ENCODE measurements at places on chromosomes 16 and 17.
A peak's percentile ranks its signal among the peaks of the same experiment; 100 is the strongest.

- DNase-seq, result no peak
Observed at GRCh38 chr16:73771196-73772064, 525.2 kb upstream of the PSMD7 start.

DNA sequence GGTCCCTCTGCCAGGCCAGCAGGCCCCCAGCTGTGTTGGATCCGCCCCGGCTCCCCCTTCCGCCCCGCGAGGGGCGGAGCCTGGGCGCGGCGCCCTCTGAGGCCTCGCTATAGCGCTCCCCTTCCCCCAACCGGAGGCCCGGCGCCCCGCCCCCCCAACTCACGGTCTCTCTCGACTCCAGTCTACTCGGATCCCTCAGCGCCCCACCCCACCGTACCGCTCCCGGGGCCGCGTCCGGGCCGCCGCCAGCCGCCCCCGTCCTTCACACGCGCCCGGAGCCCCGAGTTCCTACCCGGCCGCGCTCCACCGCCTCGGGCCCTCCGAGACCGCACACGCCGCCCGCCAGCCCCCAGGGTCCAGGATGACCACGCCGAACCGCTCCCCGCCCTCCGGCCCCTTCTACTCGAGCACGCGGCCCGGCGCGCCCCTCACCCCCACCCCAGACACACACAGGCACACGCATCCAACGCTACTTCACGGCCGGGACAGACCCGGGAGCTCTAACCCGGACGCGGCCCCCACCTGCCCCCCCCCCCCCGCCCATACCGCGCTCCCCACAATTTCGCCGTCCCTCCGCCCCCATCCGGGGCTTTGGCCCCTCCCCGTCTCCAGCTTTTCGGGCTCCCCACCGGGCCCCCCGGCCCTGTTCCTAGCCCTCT is 1.4 kb downstream of the PHF23 start:
- DNase-seq, result peak; percentile 85

GRCh38 chr17:35046740-35047283 is 16.7 kb downstream of the RFFL start:
- peak; percentile 94 for DNase-seq

DNA sequence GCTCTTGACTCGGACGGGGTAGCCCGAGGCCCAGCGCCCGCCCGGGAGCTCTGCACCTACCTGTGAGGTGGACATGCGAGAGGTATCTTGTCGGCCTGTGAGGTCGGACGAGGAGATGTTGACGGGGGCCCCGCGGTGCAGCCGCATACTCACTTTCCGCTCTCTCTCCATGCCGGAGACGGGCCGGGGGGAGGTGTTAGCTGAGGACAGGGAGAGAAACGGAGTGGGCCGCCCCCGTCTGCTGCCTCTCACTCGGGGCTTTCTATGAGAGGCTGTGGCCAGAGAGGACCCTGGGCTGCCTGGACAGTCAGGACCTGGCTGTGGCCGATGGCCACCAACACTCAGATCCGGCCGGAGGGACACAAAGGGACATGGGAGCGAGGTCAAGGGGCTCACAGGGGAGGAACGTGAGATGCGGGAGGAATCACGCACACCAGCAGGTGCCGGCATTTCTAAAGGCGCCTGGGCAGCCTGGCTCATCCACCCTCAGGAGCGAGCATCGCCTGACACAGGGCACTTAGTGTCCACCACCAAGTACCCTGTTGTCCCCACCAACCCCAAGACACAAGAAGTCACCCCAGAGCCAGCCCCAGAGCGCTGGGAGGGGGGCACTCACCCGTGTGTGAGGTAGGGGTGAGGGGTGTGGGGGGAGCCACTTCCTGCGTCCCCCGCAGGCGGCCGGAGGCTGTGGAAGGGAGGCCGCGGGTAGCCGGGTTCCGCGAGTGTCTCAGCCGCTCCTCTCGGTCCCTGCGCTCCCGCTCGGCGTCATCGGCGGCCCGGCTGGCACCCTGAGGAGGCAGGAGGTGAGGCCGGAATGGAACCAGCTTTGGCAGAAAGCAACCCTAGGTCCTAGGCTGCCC is 20.2 kb downstream of the SLC16A3 start:
- no peak for DNase-seq

All from CD4-positive, alpha-beta T cell treated with Interleukin-2 at 100 ng/mL for 4 hours (primary cell).